Neural progenitor cell (in vitro differentiated cells): ENCODE measurements at places on chromosomes 4 and X. TPM values are rescaled to one million over a fixed set of nuclear protein-coding genes. Genes with fewer than 3 reads are reported as not detected.

- H3K36me3 ChIP-seq: no peaks in the 10 kb centered on the region
- no peaks in the 10 kb centered on the region for H3K27me3 ChIP-seq
- peaks cover 21% of the 10 kb centered on the region for H3K4me1 ChIP-seq
- peak overlapping the region; percentile 100 for H3K27ac ChIP-seq
- DNase-seq: peak; percentile 73
- peak overlapping the region; percentile 80 for H3K4me3 ChIP-seq
These were observed 1.1 kb downstream of the HCFC1 start for GRCh38 chrX:153970357-153971123.

GRCh38 chr4:127997534-127998388, 32.6 kb downstream of the ABHD18 start:
- H3K36me3 ChIP-seq: peaks cover 10% of the 10 kb centered on the region
- no peaks in the 10 kb centered on the region for H3K27me3 ChIP-seq
- no peak overlapping the region for H3K4me3 ChIP-seq
- no peak for DNase-seq
- no peak overlapping the region for H3K27ac ChIP-seq

TMEM154 gene
- total RNA-seq: 2.0 and 3.0 TPM in 2 replicates

GUCY1B1 gene
- 10.8 and 10.9 TPM in 2 replicates for total RNA-seq

FAT4 gene
- total RNA-seq: 7.4 and 8.5 TPM in 2 replicates

GRCh38 chr4:69490271-69490670, 5.4 kb downstream of the UGT2B4 start:
- DNase-seq: no peak
- no peak overlapping the region for H3K4me3 ChIP-seq

DNA sequence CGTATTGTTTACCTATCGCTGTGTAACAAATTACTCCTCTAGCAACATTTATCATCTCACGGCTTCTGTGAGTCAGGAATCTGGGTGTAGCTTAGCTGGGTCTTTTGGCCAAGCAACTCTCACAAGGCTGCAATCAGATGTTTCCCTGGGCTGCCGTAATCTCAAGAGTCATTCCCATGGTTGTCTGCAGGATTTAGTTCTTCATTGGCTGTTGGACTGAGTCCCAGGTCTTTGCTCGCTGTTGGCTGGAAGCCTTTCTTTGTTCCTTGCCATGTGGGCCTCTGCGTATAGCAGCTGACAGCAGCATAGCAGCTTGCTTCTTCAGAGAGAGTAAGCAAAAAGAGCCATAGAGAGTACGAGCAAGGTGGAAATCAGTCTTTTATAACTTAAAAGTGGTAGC, 16.8 kb downstream of the POLR2B start:
- H3K27me3 ChIP-seq: no peaks in the 10 kb centered on the region
- peaks cover 21% of the 10 kb centered on the region for H3K36me3 ChIP-seq
- H3K4me3 ChIP-seq: no peak overlapping the region
- DNase-seq: no peak
